ENCODE measurements at places on chromosomes 13 and 19.
A peak's percentile ranks its signal among the peaks of the same experiment; 100 is the strongest.

DNA sequence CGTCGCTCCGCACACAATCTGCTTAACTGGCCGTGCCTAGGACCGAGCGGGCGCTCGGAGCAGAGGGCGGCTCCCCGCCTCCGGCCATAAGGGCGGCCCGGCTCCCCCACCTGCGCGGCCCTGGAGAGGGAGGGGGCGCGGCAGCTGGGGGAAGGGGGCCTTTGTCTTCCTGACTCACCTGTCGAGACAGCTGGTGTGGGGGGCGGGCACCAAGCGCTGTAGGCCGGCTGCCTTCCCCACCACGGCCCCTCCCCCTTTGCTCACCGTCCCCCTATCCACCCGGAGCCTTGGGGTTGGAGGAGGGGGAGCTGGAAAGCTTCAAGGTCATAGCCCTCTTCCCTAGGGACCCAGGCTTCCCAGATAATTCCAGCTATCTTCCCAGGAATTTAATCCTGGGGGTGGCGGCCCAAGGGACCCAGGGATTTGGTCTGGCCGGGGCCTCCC, 1.2 kb downstream of the VASP start:
- no peak for DNase-seq

GRCh38 chr19:19443902-19444680, 38.6 kb downstream of the GATAD2A start:
- no peak for DNase-seq

- no peak for DNase-seq
These were observed 104.2 kb downstream of the RAP2A start for GRCh38 chr13:97538203-97538602.

- DNase-seq = no peak
These were observed at the start of gene CACNA1A for GRCh38 chr19:13506471-13506820. Gene CACNA1A, minus strand, starts transcription at chr19:13506479. Its CDS starts 255 bp downstream, at chr19:13506224.

- DNase-seq = no peak
These were observed 15.4 kb downstream of the TLE5 start for GRCh38 chr19:3046698-3047495.

DNA sequence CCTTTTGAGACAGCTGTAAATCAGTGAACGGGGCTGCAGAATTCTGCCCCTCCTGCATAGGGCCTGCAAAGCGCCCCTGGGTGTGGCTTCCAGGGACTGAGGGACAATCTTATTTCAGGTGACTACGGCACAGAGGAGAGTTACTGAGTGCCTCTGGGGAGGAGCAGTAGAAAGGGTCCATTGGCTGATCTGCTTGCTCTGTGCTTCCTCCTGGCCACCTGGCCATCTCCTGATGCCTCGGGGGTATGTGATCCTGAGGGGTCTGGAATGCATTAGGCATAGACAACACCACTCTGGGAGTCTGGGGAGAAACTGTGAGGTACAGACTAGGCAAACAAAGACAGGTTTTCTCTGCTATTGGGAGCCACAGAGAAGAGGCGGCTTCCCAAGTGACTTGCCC, 2.8 kb downstream of the KCTD15 start:
- DNase-seq = no peak

- DNase-seq = no peak
These were observed at the start of gene DOCK6 for GRCh38 chr19:11261971-11262839. Gene DOCK6, minus strand, starts transcription at chr19:11262524. Its CDS starts 84 bp downstream, at chr19:11262440.

DNA sequence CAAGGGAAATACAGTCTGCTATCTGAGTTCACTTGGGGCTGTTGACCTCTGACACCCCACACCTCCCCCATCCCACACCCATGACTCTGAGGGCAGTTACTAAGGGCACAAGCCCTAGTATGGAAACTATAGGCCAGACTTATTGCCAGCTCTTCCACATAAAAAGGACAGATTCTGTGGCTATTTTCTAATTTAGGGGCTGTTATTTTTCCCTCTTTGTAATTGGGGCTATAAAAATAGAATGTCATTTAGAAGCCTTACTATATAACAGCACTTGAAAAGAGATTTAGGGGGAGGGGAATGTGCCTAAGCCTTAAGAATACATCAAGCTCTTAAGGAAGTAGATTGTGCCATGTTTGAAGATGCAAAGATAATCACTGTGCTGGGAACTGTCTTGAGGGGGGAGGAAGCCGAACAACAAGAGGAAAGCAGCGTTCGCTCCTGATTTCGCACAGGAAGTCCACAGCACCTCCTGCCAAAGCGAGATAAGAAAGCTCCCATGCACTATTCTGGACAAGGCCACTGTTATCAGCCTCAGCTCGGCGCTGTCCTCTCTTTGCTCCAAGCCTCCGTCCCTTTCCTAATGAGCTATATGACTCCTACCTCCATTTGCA, 86.6 kb downstream of the FLT1 start:
- no peak for DNase-seq

DNA sequence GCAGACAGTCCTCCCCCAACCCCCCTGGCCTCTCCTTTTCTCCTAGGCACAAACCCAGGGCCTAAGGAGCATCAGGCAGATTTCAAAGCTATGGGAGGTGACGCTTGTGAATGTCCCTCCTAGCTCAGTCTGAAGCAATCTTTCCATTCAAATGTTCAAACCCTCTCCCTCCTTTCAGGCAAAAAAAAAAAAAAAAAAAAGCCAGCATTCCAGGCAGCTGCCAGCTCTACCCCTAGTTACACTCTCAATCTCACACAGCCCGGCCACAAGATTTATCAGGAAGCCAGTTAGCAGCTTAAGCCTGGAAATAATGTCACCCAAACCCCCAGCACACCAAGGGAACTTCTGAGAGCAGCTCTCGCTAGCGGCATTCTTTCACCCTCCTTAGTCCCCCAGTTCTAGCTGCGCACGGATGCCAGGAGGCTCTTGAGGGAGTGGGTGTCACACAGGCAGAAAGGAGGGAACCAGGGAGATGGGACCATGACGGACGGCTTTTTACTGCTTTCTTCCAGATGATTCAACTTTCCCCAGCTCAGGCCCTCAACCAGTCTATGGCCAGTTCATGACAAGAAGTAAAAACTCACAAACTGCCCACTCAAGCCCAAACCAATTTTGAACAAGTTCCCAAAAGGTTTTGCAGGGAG, 6.3 kb downstream of the SH3GL1 start:
- no peak for DNase-seq

GRCh38 chr13:70941454-70941853, 833.2 kb upstream of the KLHL1 start:
- no peak for DNase-seq

GRCh38 chr13:98195054-98195791, 18.2 kb upstream of the RNF113B start:
- DNase-seq = no peak

DNA sequence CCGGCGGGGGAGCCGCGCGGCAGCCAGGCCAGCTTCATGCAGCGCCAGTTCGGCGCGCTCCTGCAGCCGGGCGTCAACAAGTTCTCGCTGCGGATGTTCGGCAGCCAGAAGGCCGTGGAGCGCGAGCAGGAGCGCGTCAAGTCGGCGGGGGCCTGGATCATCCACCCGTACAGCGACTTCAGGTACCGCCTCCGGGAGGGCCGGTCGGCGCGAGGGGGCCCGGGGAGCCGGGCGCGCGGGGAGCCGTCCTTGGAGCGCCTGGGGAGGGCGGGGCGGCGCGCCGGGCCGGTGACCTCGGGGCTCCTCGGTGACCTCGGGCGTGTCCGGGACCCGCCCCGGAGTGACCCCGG, 690 bp downstream of the HCN2 start:
- peak; percentile 67 for DNase-seq

DNA sequence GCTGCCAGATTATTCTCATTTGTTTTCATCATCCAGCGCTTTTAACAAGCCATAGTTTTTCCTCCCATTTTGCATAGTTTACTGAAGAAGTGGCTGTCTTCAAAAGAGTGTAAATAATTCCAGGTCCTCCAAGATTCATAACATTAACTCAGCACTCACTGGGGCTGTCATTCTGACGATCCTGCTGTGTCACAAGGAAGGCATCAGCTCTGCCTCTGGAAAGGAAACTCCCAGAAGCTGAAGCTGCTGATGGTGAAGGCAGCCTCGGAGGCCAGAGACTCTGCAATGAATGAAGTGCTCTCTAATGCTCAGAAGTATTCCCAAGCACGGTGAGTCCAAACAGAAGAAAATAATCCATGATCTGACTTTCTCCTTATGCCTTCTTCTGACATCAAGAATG, 60.0 kb downstream of the FLT1 start:
- DNase-seq = no peak

DNA sequence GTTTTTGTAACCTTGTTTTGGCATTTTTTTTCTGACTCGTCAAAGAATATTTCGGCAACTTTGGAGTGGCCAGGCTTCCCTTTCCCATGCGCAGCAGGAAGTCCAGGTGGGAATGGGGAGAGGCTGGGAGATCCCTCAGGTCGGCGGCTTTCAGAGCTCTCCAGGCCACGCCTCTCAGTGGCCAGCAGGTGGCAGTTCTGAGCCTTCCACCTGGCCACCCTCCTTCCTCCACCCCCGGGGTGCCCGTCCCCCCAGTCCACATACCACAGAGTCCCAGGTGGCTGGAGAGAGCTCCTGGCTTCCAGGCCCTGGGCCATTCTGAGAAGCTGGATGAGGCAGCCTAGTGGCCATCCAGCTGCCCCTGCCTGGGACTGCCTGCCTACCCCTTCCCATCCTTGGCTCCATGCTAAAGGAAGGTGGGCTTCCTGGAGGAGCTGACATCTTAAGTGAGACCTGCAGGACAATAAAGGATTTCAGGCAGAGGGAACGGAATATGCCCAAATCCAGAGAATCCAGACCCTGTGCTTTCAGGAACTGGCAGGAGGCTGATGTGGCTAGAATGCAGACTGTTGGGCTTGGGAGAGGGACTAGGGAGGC, 46.3 kb downstream of the CCNE1 start:
- peak; percentile 18 for DNase-seq

DNA sequence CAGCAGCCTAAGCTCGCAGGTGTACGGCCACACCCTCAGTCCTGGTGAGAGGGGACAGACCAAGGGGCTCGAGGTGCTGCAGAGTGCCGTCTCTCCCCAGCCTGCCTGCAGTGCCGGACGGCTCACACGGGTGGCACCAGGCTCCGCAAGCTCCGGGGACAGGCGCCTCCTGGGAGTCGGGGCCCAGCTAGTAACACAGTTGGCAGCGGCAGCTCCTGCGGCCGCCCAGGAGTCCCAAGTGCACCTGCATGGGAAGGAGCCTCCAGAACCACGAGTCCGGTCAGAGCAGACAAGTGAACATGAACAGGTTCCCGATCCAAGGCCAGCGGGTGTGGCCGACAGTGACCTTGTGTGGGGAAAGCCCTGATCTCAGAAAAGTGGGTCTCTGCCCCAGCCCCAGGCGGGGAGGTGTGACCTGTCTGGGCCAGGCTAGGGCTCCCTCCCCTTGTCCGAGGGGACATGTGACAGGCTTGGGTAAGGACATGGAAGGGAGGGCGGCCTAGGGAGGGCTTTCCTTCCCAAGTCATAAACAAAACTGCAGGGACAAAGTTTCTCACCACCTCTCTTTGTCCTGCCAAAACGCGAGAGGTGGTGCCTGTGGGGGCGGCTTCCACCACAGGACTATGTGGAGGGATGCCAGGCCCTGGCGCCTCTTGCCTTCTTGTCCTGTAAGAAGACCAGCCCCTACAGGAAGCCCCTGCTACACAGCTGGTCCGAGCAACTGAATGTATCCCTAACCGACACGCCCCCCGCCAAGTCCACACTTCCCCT, 46.5 kb downstream of the MLLT1 start:
- no peak for DNase-seq

DNA sequence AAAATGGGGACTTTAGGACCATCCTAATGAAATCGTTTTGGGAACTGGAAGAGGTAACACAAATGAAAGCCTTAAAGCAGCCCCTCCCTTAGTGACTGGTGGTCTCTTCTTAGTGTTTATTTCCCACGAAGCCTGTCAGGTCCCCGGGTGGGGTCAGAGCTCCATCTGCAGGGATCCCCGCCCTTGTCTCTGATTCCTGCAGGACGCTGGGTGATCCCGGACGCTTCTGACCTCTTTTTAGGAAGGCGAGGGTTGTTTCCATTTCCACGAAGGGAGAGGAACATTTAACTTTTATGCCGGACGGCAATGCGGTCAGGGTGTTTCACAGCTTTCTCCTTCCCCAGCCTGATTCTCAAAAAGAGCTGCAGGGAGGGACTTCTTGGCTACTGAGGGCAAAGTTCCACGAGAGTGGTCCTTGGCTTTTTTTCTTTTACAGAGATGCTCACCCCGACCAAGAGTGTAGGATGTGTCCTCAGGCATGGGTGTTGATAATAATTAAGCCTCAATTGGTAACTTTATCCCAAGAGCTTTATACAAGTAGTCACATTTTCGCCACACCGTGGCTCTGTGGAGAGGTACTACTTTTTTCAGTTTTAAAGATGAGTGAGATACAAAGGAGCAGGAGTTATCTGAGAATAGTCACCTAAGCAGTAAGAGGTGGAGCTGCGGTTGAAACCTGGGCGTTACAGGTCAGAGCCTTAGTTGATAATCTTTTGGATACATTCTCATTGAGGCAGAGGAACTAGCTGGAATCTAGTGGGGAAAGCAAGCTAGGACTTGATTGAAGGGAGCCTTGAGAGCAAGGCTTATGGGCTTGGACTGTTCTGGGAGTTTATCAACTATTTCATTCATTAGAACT, 813 bp downstream of the ZNF284 start:
- DNase-seq = no peak

GRCh38 chr19:40523322-40524047, 53.2 kb upstream of the SHKBP1 start:
- peak; percentile 23 for DNase-seq

GRCh38 chr13:31947105-31947504, 84.5 kb upstream of the FRY start:
- no peak for DNase-seq

DNA sequence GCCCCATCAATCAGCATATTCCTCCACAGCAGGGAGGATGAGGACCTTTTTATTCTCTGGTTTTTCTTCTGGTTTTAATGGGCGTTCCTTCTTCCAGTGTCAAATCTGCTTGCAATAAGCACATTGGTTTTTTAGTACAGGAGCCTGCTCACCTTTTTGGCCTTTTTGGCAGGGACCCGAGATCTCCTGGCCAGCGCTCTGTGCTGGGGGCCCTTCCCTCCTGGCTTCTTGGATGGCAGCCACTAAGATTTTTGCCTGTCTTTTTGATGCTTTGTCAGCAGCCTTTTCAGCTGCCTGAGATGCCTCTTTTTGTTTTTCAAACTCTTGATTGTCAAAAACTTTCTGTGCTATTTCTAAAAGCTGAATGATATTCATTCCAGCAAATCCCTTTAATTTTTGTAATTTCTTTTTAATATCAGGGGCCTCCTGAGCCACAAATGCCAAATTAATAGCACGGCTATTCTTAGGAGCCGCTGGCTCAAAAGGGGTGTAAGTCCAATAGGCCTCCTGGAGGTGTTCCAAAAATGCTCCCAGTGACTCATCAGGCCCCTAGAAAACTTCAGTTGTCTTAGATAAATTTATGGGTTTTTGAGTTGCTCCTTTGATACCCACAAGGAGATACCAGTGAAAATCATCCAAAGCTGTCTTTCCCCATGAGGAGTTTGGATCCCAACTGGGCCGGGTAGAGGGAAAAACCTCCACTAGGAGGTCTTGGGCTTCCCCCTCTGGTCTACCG, 73.0 kb downstream of the ZNF100 start:
- DNase-seq = no peak

DNA sequence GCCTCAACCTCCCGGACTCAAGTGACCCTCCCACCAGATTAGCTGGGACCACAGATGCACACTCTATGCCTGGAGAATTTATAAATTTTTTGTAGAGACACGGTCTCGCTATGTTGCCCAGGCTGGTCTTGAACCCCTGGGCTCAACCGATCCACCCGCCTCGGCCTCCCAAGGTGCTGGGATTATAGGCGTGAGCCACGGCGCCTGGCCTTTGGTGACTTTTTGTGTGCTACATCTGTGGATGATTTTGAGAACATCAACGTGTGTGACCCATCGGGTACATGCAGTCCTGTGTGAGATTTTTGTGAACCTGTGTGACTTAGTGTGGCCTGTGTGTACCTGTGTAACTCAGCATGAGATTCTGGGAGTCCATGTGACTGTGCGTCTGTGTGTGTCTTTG, 8.5 kb upstream of the NFIX start:
- no peak for DNase-seq

GRCh38 chr19:39518458-39518857, 3.5 kb downstream of the SELENOV start:
- DNase-seq = no peak
